ELR (cell line): ENCODE measurements at places on chromosomes 2 and 18.

- no peak for DNase-seq
Measured at GRCh38 chr2:85997017-85997970, 108.4 kb downstream of the POLR1A start.

DNA sequence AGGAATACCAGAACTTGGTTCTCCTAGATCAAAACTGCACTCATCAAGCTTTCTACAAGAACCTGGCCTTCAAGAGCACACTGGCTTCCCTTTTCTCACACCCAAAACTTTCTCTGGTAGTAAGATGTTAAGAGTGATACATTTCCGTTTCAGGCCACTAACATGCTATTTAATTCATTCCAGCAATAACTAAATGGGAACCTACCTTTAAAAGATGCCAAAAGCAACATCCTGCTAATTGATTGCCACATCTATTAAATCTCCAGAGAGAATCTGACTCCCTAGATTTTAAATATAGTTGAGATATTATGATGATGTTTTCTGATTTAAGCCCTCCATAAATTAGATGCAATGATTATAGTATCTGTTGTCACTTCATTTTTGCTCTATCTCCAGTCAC, 71.6 kb downstream of the KCTD18 start:
- DNase-seq: no peak

DNA sequence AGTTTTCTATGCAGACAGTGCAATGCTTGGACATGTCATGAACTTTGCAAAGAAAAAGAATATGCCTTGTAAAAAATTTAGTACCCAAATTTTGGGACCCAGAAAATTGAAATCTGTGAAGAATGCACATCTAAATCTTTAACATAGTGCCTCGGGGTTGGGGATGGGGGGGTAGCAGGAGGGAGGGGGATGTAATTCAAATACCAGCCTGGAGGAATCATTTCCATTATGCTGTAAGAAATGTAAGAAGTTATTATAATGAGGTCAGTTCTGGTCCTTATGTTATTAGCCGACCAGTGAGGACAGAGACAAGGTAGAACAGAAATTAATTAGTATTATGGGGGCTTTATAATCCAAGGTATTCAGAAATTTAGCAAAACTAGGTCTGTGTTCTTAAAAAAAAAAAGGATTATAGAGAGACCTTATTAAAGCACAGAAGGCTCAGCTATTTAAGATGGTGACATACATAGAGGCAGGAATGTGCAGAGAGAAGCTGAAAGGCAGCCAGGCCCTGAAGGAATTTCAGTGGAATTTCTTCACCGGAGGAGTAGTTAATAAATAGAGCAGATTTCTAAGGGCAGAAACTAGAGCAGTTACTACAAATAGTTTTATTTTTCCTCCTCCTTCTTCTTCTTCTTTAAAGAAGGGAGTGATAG, 89.0 kb upstream of the RBMS1 start:
- peak; percentile 37 for DNase-seq

GRCh38 chr18:55918444-55918843, 330.5 kb upstream of the TCF4 start:
- DNase-seq: peak; percentile 1

- DNase-seq: peak; percentile 79
Measured at GRCh38 chr18:62663731-62664336, 51.5 kb upstream of the PHLPP1 start.

GRCh38 chr2:152367547-152368390, 32.8 kb downstream of the FMNL2 start:
- no peak for DNase-seq

GRCh38 chr18:78232196-78232595, 747.4 kb upstream of the SALL3 start:
- DNase-seq: no peak

DNA sequence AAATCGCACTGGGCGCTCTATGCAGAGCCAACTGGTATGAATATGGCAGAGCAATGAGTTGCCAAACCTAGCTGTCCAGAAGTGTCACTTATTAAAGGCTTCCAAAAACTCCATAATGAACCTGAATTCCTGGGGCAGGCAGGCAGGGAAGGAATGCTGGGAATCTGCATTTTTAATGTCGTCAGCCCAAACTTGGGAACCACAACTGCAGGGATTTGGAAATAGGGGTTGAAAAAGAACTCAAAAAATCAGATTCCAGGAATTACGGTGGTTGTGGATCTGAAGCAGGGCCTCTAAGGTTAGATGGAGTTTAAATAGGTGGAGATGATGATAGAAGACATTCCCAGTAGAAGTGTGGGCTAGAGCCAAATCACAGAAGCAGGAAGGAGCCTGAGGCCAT, 15.0 kb downstream of the NCKAP5 start:
- DNase-seq: no peak

- DNase-seq: no peak
Measured at GRCh38 chr2:231914077-231914690, 12.0 kb downstream of the NPPC start.

- DNase-seq: no peak
Measured at GRCh38 chr2:215394102-215394805, 41.6 kb downstream of the FN1 start.

GRCh38 chr2:151999053-151999452, 99.8 kb downstream of the CACNB4 start:
- peak; percentile 74 for DNase-seq

GRCh38 chr2:184620367-184620766, 22.0 kb downstream of the ZNF804A start:
- peak; percentile 65 for DNase-seq

GRCh38 chr2:3637311-3637675, 20.7 kb upstream of the ALLC start:
- no peak for DNase-seq

DNA sequence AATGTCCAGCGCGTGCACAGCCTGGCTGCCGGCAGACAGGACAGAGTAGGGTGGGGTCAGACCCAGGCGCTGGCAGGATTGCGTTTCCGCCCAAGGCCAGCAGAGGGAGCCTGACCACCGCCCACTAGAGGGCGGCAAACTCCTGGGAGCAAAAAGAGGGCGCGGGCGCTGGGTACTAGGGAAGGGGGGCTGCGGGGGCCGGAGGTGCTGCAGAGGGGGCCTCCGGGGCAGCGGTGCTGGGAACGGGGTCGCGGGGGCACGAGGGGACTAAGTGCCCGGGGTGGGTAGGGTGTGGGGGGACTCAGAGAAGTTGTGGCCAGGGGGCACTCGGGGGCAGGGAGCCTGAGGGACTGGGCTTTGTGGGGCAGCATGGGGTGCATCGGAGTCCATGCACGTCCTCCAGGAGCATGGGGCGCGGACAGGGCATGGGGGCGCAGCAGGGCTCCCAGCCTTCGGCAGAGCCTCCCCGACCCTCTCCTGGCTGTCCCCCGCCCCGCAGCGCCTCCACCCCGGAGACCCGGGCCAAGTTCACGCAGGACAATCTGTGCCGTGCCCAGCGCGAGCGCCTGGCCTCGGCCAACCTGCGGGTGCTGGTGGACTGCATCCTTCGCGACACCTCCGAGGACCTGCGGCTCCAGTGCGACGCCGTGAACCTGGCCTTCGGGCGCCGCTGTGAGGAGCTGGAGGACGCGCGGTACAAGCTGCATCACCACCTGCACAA, 3.2 kb downstream of the TEKT4 start:
- DNase-seq: peak; percentile 62

DNA sequence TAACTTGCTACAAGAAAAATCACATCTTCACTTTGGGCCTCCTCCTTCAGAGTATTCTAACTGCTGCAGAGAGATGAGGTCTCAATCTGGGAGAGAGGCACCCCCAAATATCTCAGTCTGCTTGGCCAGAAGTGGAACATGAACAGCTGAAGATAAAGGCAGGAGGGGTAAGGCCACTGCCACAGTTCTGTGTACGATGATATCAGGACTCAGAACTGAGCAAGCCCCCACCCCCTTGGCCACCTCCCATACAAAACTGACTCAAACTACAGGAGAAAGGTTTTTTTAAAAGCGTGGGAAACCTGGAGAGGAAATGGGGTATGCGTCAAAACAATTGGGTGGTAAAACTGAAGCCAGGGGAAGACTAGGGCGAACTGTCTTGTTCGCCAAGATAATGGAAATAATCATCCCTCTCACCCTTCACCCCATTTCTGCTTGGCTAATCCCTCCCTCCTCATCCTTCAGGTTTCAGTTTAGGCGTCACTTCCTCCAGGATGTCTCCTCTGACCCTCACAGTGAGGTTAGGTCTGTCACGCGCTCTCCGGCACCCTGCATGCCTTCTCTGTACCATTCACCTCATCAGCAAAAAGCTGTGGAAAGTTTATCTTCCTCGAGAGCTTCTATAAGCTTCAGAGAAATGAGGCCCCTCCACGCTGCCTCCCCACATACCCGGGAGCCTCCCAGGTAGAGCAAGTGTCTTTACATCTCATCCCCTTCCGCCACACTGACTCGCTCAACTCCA, 64.4 kb downstream of the SFXN5 start:
- DNase-seq: no peak

DNA sequence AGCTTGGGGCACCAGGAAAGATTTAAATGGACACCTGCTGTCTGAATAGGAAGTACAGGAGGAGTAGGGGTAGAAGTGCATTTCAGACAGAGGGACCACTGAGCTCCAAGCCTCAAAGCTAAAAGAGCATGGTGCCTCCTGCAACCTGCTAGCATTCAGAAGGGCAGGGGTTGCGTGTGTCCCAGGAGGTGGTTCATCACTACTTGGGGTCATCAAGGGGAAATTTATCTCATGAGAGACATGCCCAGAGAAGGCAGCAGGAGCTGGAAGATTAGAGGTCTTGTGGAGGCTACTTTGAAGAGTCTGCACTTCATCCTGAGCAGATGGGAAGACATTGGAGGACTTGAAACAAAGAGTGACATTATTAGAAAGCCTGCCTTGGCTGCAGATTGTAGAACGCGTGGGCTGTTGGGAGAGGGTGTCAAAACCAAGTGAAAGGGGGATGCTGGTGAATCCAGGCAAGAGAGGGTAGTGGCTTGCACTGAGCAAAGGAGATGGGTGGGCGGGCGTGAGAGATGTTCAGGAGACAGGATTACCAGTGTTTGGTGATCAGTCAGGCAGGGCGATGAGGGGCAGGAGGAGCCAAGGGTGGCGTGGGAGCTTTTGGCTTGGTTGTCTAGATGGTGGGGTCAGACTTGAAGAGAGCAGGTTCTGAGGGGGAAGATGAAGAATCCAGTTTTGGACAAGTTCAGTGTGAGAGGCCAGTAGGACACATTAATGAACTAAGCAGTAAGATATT, 154.0 kb downstream of the DYSF start:
- DNase-seq: no peak

GRCh38 chr18:70621710-70622109, 332.9 kb downstream of the SOCS6 start:
- no peak for DNase-seq

- no peak for DNase-seq
Measured at GRCh38 chr2:154143105-154143504, 271.4 kb downstream of the GALNT13 start.

- peak; percentile 33 for DNase-seq
Measured at GRCh38 chr2:111037128-111037527, 83.6 kb upstream of the BCL2L11 start.

GRCh38 chr2:26946841-26947784, 23.3 kb upstream of the MAPRE3 start:
- DNase-seq: peak; percentile 19

GRCh38 chr2:163191372-163191771, 352.8 kb upstream of the KCNH7 start:
- DNase-seq: peak; percentile 68

GRCh38 chr18:63189817-63190216, 129.8 kb downstream of the BCL2 start:
- DNase-seq: no peak

DNA sequence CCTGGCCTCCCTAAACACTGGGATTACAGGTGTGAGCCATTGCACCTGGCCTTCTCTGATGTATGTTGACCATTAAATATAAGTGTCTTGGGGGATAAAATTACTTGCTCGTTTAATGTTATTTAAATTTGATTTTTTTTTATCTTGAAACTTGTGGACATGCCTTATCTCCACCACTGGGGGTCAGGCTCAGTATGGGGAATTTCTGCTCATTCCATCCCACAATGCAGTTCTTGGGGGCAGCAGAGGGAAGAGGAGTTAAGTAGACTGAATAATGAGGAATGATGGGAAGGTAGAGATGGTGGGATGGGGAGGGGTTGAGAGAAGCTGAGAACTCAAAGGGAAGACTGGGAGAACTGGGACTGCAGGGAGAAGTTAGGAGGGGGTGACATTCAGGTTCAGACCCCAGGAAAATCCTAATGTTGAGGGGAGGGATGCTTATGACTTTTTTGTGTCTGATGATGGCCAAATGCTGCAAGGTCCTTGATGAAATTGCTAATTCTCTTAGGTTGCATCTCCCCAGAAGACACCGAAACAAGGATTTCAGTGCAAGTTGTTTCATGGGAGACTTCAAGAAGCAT, 174.2 kb downstream of the MIB1 start:
- peak; percentile 67 for DNase-seq
